ENCODE measurements at places on chromosomes 11 and 22.

- DNase-seq = no peak
Measured at GRCh38 chr22:37470087-37470445, 16.1 kb downstream of the MFNG start.

GRCh38 chr11:58727415-58727797 is 4.3 kb downstream of the GLYAT start:
- DNase-seq = no peak

DNA sequence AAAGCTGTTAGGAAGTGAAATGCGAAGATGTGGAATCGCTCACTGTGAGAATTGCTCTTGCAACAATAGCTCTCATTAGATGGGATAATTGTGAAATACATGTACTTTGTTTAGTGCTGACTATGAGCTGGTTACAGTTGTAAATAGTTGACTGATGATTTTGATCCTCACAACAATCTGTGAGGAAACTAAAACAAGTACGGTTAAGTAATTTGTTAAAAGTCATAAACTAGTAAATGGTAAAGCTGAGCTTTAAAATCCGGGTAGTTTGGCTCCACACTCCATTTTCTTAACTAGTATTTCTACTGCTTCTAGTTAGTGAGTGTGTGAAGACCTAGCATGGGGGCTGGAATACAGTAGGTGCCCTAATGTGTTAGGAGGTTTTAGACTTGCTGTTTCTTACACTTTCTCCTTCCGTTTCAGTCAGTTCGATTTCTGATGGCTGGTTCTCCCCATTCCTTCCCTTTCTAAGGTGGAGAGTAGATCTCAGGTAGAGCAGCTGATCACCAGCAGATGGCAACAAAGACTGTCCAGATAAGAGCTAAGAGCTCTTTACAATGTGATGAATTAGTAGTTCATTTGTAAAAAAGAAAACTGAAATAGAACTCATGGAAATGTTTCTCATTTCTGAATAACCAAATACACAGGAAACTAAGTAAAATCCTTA is 16.3 kb upstream of the CYP2R1 start:
- DNase-seq = no peak

- no peak for DNase-seq
Measured at GRCh38 chr11:1233351-1234053, 10.6 kb downstream of the MUC5B start.

- no peak for DNase-seq
Measured at GRCh38 chr11:41206388-41206787, 253.1 kb downstream of the LRRC4C start.
